M059J (cell line): ENCODE measurements at places on chromosomes 6 and 20. TPM values are rescaled to one million over a fixed set of nuclear protein-coding genes. Genes with fewer than 3 reads are reported as not detected.

The ASIP gene
- total RNA-seq, result not detected in 2 replicates

The NRN1 gene
- 105 and 115 TPM in 2 replicates for total RNA-seq

The SCUBE3 gene
- 0.12 TPM in 1 of 2 replicates, not detected in the other for total RNA-seq

The TMEM244 gene
- total RNA-seq, result not detected in 2 replicates

The WFDC5 gene
- not detected in 2 replicates for total RNA-seq

The WASF1 gene
- 25.2 and 26.2 TPM in 2 replicates for total RNA-seq

The NRSN1 gene
- not detected in 2 replicates for total RNA-seq

The ELOVL2 gene
- total RNA-seq, result 6.2 and 7.1 TPM in 2 replicates

The TBPL1 gene
- 45.2 and 56.6 TPM in 2 replicates for total RNA-seq

The SNAP25 gene
- total RNA-seq, result 11.9 and 15.0 TPM in 2 replicates

The HDAC2 gene
- total RNA-seq, result 82.7 and 173 TPM in 2 replicates

- DNase-seq, result no peak
Observed at GRCh38 chr20:58624687-58625086, 26.4 kb upstream of the STX16 start.

GRCh38 chr6:169479783-169480495 is 221.9 kb downstream of the WDR27 start:
- no peak for DNase-seq

- no peak for DNase-seq
Observed at GRCh38 chr6:49856282-49856681, 10.1 kb downstream of the CRISP1 start.

- DNase-seq, result no peak
Observed at GRCh38 chr6:6407071-6407741, 86.7 kb upstream of the F13A1 start.

DNA sequence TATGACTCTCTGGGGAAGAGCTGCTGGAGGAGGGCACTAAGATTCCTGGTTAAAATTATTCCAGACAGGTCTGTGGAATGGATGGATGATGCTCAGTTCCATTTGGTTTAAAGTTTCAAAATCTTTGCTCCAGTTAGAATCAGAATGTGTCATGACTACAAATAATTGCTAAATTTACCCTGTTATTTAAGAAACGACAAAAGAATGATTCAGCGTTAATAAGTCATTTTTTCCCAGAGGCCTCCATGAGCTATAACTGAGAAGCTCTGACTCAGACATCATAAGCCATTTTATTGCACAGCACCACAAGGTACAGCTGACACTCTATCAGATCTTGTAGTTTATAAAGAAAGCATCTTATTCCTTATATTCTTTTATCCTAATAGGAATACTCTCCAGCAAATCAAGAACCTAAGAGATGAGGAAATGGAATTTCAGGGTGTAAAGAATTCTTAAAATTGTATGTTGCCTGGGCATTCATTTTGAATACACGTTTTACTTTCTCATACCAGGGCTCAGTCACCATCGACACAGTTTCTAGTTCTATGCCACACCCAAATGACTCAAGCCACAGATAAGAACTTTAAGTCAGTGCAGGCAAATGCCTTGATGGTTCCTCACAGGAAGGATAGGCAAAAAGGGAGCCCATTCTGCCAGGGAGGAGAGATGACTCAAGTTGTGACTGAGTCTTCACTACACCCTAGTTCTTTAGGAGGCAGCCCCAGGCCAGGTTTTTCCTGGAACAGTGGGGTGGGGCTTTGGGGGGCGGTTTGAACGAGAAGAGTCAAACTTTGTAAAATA is 636.0 kb downstream of the MMUT start:
- peak; percentile 100 for DNase-seq

GRCh38 chr20:56985066-56985685 is 281.3 kb downstream of the BMP7 start:
- peak; percentile 78 for DNase-seq

DNA sequence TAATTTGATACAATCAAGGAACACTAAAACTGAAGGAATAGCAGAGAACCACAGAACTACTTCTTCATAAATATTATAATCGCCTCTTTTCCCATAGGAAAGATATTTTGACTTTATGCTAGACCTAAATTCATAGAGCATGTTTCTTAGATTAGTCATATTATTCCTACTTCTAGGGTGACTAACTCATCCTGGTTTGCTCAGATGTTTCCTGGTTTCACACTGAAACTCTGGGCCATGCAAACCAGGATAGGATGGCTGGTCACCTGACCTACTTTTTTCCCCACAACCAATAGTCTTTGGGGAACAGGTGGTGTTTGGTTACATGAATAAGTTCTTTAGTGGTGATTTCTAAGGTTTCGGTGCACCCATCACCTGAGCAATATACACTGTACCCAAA is 42.8 kb downstream of the MMS22L start:
- DNase-seq, result peak; percentile 53

DNA sequence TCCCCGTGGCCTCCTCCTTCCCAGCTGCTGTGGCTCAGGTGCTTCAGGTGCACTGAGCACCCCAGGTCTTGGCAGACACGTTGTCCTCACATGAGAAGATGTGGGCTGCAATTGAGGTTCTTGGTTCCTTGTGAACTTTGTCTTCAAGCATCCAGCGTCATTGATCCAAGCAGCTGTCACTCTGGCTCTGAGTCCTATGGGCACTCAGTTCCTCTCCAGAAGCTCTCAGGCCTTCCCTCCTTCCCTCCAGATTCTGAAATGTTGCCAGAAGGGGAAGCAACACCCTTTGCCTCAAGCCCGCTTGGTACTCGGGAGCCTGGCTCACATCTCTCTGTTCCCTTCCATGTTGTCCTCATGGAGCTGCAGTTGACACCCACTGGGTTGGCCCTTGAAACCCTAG is 8.4 kb upstream of the MRGBP start:
- DNase-seq, result no peak

- DNase-seq, result no peak
Observed at GRCh38 chr20:40175296-40175695, 513.7 kb downstream of the MAFB start.

GRCh38 chr6:82441047-82441855 is 77.6 kb downstream of the TPBG start:
- DNase-seq, result peak; percentile 3

GRCh38 chr6:44190715-44191114 is 26.0 kb upstream of the MYMX start:
- no peak for DNase-seq

DNA sequence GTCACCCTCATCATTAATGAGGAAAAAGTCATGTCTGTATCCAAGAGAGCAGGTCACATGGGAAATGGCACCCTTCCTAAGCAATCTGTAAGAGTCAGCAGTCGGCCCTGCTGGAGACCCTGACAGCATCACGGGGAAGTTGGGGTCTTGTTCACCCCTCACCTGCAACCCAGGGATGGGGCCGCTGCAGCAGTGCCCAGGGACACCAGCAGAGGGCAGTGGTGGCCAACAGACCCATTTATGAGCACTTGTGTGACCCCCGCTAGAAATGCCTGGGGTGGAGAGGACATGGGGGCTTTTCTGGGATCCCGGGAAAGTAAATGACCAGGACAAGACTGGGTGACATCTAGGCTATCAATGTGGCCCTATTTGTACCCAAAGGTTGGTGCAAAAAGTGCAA is 35.9 kb downstream of the ANKRD60 start:
- DNase-seq, result no peak

DNA sequence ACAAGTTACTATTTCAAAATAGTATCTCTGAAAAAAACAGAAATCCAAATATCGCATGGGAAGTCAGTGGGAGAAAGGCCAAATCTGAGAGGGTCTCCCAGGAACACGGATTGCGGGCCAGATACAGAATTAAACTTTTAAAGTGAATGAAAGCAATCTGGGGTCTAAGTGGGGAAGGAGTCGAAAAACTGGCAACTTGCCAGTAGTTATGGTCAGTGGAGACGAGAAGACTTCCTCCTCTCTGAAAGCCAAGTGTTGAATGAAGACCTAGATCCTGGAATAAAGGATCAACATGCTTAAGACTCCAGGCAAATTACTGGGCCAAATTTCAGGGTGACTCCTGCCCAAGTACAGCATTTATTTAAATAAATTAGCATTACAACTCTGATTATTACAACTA is 123.6 kb downstream of the BFSP1 start:
- no peak for DNase-seq

- peak; percentile 68 for DNase-seq
Observed at GRCh38 chr6:163459536-163459935, 45.0 kb downstream of the QKI start.

DNA sequence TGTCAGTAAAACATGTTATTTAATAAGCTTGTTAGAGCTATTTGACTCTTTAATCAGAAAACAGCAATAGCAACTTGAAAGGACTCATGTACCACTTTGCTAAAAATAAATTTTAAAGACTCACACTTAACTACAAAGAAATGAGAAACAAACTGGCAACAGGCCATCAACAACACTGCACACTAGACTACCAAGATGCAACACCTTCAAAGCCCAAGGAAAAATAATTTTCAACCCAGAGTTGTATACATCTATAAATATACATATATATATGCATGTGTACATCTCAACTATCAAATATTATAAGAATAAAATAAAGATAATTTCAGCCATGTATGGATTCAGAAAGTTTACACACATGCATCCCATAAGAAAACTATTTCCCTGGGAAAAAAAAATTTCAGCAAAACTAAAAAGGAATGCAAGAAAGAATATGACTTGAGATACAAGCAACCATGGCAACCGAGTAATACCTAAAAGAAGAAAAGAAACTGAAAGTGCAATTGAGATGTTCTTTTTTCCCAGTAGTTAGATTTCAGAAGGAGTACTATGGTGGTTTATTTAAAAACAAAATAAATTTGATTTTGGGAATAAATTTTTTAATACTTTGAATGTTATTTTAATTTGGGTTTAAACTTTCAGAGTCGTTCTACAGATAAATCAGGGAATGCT is 303.8 kb downstream of the UBE3D start:
- DNase-seq, result peak; percentile 64

- DNase-seq, result peak; percentile 28
Observed at GRCh38 chr6:53831081-53831869, 36.5 kb downstream of the LRRC1 start.

- DNase-seq, result no peak
Observed at GRCh38 chr6:136244061-136244616, 6.0 kb downstream of the MTFR2 start.

DNA sequence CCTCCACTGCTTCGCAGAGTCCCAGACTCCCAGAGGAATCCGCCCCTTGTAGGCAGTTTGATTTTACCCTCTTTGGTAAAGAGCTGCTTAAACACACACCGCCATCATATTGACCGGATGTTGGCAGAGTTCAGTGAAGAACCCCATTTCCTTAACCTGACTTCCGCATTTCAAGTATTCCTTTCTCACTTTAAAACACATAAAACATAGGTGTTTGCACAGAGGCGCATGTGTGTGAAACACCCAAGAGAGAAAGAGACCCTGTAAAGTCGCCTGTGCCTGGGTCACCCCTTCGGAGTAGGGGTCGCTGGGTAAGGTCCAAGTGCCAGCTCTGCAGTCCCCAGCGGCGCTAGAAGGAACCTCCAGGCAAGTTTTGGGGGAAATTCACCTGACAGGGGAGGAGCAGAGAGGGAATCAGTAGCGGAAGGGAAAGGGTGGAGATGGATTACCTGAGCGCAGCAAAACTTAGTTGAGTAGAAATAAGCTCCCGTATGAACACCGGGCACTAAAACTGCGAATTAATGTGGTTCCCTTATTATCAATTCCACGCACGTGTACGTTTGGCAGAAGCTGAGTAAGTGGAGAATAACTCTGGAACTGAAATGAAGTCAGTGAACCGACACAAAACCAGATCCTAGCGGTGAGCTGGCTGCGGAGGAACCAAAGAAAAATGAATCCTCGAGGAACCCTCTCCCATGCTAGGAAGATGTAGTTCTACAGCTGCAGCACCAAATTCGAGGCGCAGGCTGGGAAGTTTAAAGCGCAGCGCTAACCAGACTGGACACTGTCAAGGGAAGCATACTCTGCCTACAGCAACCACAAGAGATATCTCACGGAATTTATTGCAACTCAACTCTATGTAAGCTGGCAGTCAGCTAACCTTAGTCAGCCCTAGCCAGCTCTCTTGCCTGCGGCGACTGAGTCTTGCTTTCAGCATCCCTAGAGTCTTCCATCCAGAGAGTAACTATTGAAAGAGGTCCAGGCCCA is 3.5 kb upstream of the HTR1B start:
- peak; percentile 93 for DNase-seq

DNA sequence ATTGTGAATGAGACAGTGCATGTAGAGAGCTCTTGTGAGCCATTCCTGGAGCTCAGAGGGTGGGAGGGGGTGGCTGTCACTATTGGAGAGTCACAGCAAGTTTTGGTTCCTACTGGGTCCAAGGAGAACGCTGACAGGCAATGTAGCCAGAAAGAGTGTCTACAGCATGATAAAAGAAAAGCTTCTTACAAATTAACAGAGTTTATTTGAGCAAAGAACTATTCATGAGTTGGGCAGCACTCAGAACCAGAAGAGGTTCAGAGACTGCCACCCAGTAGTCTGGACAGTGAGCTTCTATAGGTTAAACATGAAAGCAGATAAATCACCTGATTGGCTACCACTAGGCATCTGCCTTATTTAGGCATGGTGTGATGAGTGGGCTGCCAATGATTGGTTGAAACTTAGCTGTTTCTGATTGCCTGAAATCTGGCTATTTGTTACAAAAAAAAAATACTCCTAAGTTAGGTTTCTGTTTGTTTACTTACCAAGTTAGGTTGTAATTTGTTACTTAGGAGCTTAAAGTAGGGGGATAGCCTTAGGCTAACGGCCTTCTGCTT is 473.4 kb downstream of the PREX1 start:
- DNase-seq, result no peak

GRCh38 chr6:44264154-44265006 is 971 bp downstream of the NFKBIE start:
- no peak for DNase-seq

- no peak for DNase-seq
Observed at GRCh38 chr20:33442136-33443005, 1.2 kb downstream of the SNTA1 start.

DNA sequence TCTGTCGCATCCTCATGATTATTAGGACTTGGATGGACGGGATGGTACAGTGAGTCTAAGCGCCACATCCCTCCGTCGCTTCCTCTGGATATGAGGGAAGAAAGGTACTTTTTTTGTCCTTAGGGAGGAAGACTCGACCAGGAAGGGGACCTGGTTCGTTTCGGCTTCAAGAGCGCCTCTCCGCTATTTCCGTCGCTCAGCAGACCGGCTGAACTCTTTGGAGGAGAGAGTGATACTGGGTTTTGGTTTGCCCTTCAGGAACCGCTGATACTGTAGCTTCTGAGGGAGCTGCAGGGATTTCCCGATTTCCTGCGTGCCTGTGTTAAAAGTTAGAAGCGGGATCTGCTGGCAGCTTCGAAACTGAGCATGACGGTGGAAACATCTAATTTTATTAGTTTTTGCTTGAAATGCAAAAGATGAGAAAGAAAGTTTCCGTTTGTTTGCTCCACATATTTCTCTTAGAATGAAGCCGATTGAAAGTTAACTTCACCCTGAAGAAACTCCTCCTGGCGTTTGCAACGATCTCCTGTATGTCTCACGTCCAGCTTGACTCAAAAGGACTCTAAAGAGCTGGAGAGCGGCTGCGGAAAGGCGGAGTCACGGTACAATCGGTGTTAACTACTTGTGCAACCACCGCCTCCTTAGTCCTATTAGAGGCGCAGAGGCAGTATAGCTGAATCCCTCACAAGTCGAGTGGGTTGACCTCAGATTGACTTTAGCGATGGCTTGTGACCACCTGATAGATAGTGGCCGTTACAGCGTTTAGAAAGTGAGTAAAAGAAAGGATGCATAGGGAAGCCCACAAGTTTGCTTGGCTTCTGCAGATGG is 129.4 kb downstream of the TRIM27 start:
- DNase-seq, result peak; percentile 75
